Large intestine (tissue), 12 donors: ENCODE measurements at places on chromosomes 16 and 17. TPM values are rescaled to one million over a fixed set of nuclear protein-coding genes. Genes with fewer than 3 reads are reported as not detected.

DNA sequence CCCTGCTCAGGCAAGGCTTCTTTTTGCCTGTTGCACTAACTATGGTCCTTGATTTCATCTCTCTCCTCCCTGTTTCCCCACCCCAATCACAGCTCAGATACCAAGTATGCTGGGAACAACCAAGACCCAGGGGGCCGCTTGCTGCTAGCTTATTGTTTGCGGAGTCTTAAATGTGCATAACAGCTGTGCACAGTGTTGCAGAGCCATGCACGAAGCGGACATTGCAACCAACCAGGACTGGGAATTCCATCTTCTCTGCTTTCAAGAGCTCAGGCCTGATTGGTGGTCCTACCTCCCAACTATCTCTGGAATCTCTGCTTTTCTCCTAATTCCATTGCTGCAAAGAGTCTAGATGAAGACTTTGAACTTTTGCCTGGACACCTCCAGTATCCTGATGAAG lies 281.3 kb upstream of the TNRC6C start:
- H3K4me1 ChIP-seq, result peaks cover 3% of the 10 kb centered on the region
- H3K27me3 ChIP-seq, result peaks cover 15% of the 10 kb centered on the region
- no peak overlapping the region for H3K4me3 ChIP-seq
- DNase-seq, result no peak
- no peak overlapping the region for H3K27ac ChIP-seq

DNA sequence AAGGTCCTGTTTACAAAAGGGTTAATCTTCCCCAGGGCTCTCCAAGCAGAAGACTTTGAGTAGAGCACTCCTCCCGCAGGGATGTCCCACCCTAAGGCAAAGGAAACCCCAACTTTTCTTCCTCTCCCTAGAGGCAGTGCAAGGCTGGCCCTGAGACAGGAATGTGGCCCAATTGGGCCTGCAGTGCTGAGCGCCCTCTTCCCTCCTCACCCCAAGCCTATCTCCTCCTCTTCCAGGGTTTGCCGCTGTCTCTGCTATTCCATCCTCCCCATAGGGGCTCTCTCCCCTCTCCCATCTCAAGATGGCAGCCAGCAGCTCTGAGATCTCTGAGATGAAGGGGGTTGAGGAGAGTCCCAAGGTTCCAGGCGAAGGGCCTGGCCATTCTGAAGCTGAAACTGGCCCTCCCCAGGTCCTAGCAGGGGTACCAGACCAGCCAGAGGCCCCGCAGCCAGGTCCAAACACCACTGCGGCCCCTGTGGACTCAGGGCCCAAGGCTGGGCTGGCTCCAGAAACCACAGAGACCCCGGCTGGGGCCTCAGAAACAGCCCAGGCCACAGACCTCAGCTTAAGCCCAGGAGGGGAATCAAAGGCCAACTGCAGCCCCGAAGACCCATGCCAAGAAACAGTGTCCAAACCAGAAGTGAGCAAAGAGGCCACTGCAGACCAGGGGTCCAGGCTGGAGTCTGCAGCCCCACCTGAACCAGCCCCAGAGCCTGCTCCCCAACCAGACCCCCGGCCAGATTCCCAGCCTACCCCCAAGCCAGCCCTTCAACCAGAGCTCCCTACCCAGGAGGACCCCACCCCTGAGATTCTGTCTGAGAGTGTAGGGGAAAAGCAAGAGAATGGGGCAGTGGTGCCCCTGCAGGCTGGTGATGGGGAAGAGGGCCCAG lies 1.0 kb downstream of the PRRT2 start:
- H3K36me3 ChIP-seq, result peaks cover 23% of the 10 kb centered on the region
- H3K4me1 ChIP-seq, result peaks cover 56% of the 10 kb centered on the region
- H3K4me3 ChIP-seq, result peak overlapping the region; percentile 57
- H3K27ac ChIP-seq, result peak overlapping the region; percentile 65
- peaks cover 14% of the 10 kb centered on the region for H3K27me3 ChIP-seq
- no peak for DNase-seq

- H3K4me3 ChIP-seq, result peak within 1 kb of the TSS; percentile 99
- DNase-seq, result peak; percentile 95
- peaks cover 18% of the 10 kb centered on the region for H3K36me3 ChIP-seq
- H3K27me3 ChIP-seq, result peaks cover 28% of the 10 kb centered on the region
- peaks cover 37% of the 10 kb centered on the region for H3K4me1 ChIP-seq
These were observed at the start of gene CLDN7 for GRCh38 chr17:7262192-7262934. Gene CLDN7, minus strand, starts transcription at chr17:7262478. Its CDS starts 435 bp downstream, at chr17:7262043.

The SPPL2C gene
- polyA plus RNA-seq, result not detected

DNA sequence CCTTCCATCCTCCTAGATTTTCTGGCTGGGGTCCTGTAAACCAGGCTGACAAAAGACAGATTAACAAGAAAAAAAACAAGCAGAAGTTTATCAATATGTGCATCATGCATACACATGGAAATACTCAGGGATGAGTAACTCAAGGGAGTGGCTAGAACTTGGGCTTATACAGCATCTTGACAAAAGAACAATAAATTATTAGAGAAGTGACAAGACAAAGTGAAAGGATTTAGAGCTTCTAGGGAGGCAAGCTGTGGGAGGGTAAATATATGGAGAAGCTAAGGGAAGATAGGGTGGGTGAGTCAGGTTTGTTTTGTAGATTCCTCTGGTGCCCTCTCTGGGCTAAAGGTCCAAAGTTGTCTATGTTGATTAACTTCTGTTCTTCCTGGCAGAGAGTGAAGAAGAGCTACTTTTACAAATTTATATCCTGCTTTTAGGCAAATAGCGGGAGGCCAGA lies 48.0 kb upstream of the NDRG4 start:
- H3K4me3 ChIP-seq, result no peak overlapping the region
- H3K27ac ChIP-seq, result no peak overlapping the region
- no peaks in the 10 kb centered on the region for H3K36me3 ChIP-seq
- peaks cover 10% of the 10 kb centered on the region for H3K27me3 ChIP-seq
- H3K4me1 ChIP-seq, result no peaks in the 10 kb centered on the region

The EPOP gene
- polyA plus RNA-seq, result 0.57 TPM

GRCh38 chr16:86370062-86370461 lies 140.3 kb upstream of the FOXF1 start:
- peaks cover 4% of the 10 kb centered on the region for H3K4me1 ChIP-seq
- H3K4me3 ChIP-seq, result no peak overlapping the region
- H3K27me3 ChIP-seq, result peaks cover 27% of the 10 kb centered on the region
- DNase-seq, result no peak
- H3K27ac ChIP-seq, result no peak overlapping the region
